Skeletal muscle tissue (tissue), 5 donors: ENCODE measurements at places on chromosomes 16 and 17. TPM values are rescaled to one million over a fixed set of nuclear protein-coding genes. Genes with fewer than 3 reads are reported as not detected.

The CCL14 gene
- 1.6 TPM for total RNA-seq

The FXR2 gene
- total RNA-seq: 42.3 TPM

The TBC1D3H gene
- not detected for total RNA-seq

The SLC5A11 gene
- total RNA-seq: not detected

The CMTM2 gene
- not detected for total RNA-seq

The TMC5 gene
- not detected for total RNA-seq

The GPRC5C gene
- total RNA-seq: 44.4 TPM

The ZNF785 gene
- 10.4 TPM for total RNA-seq

The KCNJ18 gene
- not detected for total RNA-seq

The ASGR2 gene
- not detected for total RNA-seq

The FBXW10B gene
- 0.52 TPM for total RNA-seq

The UTS2R gene
- 1.6 TPM for total RNA-seq

The NPB gene
- 1.0 TPM for total RNA-seq
